ENCODE measurements at places on chromosomes 3 and 15.

GRCh38 chr3:13138833-13139145 is 65.6 kb upstream of the IQSEC1 start:
- DNase-seq, result no peak

DNA sequence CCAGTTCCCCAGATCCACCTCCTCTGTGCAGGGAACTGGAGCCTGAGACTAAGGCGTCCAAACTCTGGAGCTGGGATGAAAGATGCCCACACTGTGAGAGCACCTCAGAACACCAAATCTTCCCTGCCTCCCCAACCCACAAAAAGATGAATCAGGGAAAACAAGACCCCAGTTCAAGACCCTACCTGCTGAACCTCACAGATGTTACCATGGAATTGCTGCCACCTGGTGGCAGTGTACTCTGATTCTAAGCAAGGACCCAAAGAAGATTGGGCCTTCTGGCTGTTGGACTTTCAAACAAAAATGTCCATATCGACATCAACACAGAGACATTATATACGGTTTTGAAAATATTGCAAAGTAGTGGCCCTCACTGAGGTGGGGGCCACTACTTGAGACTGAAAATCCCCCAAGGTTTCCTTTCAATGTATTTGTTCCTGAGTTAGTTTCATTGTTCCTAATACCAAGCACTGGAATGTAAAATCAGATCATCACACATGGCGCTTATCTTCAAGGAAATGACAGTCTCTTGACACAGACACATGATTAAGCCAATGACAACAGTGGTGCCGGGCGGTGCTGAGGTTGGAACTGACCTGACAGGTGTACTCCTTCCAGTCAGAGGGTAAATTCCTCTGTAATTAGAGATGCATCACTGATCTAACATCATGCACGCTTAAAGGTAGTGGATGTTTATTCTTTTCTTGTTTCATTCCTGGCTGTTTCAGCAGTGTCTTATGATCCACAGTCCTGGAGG is 67.6 kb downstream of the SLC6A11 start:
- DNase-seq, result no peak

DNA sequence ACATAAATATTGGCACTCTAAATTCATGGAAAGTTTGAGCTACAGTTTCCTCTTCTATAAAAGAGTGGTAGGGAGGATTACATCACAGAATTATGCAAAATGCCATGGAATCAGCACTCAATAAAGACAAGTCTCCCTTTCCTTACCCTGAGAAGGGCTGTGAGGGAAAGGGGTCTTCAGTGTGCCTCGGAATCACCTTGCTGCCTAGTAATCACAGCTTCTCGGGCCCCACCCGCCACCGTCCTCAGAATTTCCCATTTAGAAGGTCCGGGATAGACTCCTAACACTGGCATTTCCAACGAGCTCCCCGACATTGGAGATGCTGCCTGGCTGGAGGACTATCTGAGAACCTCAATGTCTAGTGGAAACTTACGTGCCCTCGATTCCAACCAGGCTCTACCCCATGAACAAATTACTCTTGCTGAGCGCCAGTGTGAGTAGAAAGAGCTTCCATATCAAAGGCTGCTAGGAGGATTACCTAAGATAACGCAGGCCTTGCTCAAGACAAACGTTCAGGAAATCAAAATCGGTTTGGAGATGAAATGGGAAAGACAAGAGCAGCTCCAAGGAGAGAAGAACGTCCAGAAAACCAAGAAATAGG is 92.1 kb upstream of the CHD2 start:
- no peak for DNase-seq

- DNase-seq, result no peak
Observed at GRCh38 chr3:194638991-194639605, 5.9 kb upstream of the TMEM44 start.

- no peak for DNase-seq
Observed at GRCh38 chr15:36988947-36989346, 111.4 kb downstream of the MEIS2 start.

DNA sequence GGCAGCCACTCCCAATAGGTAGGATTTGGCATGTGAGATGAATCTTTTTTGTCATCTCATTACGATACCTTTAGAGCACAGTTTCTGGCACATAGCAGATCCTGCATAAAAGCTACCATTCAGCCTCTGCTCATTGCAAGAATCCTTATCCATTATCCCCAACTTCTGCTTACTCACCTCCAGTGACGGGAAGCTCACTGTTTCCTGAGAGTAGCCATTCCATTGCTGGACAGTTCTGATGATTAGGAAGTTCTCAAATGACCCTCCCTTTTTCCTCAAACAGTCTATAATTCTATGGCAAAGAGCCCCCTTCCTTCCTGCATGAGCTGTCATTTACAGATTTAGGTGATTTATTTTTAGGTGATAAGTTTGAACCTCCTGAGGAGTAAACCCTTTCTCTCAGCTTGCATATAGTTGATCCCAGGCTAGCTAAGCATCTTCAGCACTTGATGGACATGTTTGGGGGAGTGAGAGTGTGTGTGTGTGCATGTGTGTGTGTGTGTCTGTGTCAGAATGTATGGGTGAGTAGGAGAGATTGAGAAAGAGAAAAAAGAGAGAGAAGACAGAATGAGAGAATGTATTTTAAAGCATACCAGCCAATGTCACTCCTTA is 109.7 kb downstream of the LSM3 start:
- DNase-seq, result no peak

- no peak for DNase-seq
Observed at GRCh38 chr15:67564968-67565345, 22.5 kb downstream of the MAP2K5 start.

DNA sequence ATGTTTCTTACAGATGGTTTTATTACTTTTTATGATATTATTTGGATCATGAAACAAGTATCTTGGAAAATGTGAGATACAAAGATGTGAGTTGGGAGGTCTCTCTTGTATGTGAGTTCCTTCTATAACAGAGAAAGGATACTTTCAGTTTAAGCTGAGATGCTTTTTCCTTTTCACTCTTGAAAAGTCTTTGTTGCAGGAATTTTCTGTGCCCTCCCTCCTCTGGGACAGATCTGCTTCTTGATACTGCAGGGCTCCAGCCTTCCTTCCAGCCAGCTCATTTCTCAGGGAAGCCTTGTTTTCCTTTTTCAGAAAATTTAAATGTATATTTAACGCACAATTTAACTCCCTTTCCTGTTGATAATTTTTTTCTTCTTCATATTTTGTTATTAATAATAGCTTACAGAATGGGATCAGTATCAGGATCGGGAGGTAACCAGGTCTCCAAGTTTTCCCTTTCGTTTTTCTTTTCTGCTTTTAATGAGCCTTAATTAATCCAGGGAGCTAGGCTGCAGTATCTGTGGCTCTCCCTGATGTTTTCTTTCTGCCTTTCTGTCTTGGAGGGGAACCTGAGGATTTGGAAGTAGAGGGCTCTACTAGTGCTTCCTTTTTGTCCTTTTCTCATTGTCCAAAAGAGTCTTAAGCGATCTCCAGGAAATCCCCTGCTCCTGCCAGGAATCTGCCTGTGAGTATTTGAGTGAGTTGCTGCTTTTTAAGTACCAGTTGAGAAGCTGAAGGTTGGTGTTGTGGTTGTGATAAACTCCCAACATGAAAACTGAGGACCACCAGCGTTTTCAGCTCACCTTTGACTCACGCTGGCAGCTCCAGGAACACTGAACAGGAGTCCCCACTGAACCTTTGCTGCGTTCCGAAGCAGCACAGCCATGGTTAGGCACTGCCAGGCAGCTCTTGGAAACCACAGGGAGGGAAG is 105.7 kb downstream of the IGF1R start:
- DNase-seq, result no peak

DNA sequence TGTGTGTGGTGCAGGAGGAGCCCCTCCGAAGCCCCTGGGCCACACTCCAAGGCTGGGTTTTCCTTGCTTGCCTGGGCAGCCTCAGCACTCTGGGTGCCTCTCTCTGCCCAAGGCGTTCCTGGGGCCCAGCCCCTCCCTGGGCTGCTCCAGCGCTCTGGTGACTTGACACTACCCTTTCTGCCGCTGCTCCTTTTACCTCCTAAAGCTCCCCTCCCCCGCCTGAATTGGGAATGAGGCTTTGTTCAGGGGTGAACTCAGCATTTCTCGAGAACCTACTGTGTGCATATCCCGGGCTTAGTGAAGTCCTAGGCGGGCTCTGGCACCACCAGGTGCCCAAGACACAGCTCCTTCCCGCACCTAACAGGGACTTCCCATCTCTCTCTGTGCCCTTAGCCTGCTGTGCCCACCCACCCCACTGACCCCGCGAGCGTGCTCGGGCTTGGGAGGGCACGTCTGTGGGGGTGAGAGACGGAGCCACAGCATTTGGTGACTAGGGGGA is 1.2 kb upstream of the BAHD1 start:
- DNase-seq, result no peak

DNA sequence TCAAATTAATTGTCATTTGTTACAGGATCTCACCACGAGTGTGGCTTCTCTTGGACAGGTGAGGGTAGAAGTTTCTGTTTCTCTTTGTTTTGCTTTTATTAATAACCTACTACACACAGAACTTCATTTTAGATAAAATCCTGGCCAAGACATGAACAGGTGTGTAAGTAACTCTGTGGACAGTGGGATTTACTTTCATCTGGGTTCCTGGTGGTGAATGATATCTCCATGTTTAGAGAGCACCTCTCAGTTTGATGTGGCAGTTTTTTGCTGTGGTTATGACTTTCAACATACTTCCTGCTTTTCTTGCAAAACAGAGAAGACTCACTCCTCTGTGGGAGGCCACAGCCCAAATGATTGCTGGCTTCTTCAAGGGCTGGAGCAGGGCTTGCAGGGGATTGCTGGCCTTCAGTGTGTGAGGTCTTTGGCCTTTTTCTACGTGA is 71.1 kb upstream of the XCR1 start:
- DNase-seq, result peak; percentile 15

DNA sequence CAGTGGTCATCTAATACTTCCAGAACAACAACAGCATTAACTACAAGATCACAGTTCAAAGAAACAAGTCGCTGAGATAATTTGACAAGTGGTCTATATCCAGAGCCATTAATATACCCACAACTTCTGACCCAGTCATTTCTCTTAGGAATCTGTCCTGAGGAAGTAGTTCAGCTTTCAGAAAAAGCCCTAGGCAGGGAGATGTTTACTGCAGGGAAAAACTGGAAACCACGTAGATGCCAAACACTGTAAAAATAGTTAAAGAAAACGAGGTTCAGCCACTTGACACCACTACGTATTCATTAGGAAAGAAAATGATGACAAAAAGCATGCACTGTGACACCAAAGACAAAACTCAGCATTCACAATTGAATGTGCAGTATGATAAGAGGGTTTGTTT is 22.3 kb upstream of the CDCP1 start:
- DNase-seq, result no peak

DNA sequence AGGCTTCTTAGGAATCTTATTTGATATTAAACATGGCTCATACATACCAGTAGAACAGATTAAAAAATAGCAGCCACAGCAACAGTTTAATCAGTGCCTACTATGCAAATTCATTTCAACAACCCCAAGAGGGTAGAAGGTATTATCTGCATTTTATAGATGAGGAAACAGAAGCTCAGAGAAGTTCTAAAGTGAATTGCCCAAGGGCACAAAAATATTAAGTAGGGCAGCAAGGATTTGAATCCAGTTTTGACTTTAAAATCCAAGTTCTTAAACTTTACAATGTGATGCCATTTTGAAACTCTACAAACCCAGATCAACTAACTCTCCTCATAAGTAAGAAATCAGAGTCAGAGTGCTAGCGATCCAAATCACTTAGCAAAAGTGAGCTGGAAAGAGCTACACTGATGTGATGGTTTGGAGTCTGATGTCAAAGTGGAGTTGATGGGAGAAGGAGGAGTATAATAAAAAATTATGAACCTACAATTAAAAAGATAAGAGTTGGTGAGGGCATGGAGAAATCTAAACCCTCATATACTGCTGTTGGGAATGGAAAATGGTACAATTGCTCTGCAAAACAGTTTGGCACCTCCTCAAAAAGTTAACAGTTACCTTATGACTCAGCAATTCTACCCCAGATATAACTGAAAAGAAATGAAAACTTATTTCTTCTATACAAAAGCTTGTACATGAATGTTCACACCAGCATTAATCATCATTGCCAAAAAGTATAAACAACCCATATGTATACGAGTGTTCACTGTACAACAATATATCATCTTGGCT is 51.0 kb upstream of the PLXND1 start:
- DNase-seq, result peak; percentile 12

GRCh38 chr3:116378077-116378476 is 67.2 kb downstream of the LSAMP start:
- DNase-seq, result no peak

- no peak for DNase-seq
Observed at GRCh38 chr3:127120851-127121647, 71.9 kb upstream of the PRR23E start.

- no peak for DNase-seq
Observed at GRCh38 chr3:9403463-9403862, 6.0 kb downstream of the SETD5 start.

DNA sequence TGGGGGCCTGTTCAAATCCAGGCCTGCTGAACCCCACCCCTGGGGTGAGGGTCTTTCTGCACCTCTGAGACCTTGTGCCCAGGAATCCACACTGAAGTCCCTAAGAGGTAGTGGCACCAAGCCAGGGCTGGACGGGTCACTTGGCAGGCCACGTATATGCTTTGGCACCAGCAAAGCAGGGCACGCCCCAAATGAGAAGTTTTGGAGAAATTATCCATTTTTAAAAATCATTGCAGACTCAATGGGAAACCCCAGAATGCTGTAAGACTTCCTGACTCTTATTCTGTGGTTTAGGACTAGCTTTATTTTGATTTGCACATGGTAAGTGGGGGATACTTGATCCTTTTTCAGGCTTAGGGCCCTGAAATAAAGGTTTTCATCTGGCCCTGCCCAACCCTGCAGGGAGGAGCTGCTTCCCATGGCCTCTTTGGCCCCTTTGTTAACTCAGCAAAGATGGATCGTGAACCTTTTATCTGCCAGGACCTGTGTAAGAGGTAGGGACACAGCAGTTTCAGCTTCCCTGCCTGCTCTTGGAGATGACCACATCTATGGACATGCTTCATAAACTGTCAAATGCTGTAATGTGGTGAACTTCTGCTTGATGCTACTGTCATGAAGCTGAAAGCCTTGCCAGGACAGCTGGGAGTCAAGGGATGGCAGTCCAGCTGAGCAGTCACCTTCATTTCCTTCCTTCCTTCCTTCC is 88.0 kb downstream of the HMG20A start:
- no peak for DNase-seq

GRCh38 chr15:89647191-89647851 is 7.9 kb downstream of the KIF7 start:
- peak; percentile 8 for DNase-seq

DNA sequence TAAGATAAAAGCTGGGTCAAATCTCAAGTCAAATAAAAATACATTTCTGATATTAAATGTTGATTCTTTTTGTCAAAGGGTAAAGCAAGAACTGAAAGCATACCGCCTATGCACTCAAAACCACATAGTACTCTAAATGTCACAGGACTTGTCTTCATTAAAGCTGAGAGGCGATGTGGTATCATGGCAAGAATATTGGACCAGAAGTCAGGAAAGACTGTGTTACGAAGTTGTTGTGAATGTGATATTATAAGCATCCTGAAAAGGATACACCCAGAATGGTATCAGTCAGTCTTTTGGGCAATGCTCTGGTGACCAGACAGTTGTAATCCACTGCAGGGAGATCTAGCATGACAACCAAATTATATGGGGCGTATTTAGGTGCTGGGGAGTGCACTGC is 33.8 kb downstream of the TIGIT start:
- DNase-seq, result no peak
